ENCODE measurements at places on chromosomes 7 and 10.

DNA sequence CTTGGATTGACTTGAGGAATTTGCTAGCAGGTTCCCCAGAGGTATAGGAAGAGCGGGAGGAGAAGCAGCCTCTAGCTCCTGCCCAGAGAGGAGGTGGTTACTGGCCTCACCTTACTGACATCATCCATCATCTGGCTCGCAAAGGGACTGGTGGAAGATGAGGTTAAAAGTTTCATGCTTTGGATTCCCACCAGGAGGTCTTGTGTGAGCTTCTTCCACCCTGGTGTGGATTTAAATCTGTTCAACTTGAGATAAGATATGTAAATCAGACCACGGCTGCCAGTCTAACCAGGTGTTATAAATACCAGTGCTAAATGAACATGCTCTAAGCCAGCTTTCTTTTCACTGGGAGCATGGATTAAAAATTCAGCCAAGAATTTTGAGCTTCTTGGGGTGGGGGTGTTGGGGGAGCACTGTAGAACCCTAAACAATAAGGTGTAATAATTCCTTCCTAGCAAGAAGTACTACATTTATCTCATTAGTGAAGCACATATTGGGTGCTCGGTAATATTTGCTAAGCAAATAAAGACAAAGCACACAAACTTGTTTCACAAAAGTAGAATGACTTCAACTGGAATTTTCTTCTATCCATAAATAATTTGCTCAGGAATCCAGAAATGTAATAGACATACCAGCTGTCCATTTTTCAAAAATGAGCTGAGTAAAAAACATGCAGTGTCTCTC lies 7.8 kb downstream of the PROSER2 start:
- DNase-seq: no peak

DNA sequence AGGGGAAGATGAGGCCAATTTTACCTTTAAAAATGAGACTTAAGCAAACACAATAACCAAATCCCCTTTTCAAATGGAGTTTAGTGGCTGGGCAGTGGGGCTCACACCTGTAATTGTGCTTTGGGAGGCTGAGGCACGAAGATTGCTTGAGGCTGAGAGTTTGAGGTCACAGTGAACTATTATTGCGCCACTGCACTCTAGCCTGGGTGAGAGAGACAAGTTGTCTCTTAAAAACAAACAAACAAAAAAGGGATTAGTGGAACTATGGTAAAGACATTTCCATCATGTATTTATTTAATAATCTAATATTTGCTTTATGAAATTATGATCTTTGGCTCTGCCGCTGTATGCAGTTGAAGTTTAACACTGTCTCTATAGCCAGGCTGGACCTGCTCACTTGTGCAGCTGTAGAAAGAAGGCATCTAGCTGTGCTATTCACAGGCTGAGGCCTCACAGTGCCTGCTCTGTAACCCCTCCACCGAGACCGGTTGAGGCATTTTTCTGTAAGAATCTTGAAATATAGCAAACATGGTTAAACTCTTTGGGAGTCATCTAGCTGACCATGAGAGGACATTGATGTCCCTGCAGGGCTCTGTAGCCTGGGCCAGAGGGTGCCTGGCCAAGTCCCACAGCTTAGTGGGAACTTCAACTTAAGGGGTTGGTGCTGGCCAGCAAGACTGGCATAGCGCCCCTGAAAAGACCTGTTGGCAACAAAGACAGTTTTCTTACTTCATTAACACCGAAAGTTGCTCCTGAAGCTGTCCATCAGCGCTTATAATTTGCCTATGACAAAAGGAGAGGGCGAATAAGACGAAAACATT lies 131.8 kb downstream of the BMPER start:
- no peak for DNase-seq

GRCh38 chr7:96085953-96086352 lies 235.9 kb downstream of the SLC25A13 start:
- no peak for DNase-seq

DNA sequence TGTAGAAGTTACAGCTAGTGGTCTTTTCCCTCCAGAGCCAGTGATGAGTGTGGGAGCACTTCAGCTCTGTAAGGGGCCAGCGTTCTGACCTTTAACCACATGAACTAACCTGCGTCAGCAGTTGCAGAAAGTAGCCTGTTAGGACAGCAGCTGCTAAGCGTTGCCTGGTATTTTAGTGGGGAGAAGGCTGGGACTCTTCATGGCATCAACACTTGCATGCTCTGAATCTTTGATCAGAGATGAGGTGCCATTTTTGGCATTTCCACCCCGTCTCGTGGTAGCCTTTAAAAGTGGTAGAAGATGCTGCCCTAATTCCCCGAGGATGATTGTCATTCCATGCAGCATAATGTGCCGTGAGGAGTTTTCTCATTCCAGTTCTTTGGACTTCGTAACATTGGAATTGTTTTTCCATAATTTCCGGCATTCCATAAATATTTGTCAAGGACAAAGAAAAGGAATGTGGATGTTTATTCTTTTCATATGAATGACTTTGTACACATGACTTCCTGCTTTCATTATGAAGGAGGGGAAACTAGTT lies 92.2 kb downstream of the AVL9 start:
- no peak for DNase-seq

- DNase-seq: no peak
Observed at GRCh38 chr7:28595076-28595475, 182.8 kb downstream of the CREB5 start.

DNA sequence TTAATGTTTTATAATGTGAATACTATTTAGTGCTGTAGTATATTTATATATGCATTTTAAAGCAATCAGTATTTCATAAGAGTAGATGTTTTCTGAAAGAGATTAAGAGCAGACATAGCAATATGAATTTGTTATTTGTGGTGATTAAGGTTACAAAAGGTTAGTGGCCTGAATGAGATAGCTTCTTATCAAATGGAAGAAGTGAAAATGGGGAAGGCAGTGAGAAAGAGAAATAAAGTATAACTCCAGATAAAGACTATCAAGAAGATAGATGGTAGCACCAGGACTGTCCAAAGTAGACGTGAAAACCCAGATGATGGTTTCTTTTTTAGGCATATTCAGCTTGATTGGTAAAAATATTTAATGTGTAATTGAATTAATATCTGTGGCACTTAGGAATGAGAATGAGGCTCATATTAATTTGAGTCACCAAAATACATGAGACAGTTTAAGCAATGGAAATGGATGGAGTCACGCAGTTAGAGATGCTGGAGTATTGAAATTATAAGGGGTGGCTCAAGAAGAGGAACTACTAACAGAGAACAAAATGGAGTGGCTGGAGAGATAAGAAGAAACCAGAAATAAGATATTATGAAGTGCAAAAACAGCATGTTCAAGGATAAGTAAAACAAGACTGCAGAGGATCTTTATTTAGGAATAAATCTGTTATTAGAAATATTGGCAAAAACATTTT lies 288.0 kb upstream of the SEMA3C start:
- DNase-seq: no peak

GRCh38 chr10:18104223-18104872 lies 35.9 kb upstream of the CACNB2 start:
- DNase-seq: peak; percentile 48

GRCh38 chr7:30594540-30595435 lies at the start of gene GARS1:
Gene GARS1 (plus strand): TSS chr7:30594878. CDS start chr7:30594922, 44 bp downstream.
- peak; percentile 91 for DNase-seq

- no peak for DNase-seq
Observed at GRCh38 chr7:85119934-85120333, 66.9 kb downstream of the SEMA3D start.

DNA sequence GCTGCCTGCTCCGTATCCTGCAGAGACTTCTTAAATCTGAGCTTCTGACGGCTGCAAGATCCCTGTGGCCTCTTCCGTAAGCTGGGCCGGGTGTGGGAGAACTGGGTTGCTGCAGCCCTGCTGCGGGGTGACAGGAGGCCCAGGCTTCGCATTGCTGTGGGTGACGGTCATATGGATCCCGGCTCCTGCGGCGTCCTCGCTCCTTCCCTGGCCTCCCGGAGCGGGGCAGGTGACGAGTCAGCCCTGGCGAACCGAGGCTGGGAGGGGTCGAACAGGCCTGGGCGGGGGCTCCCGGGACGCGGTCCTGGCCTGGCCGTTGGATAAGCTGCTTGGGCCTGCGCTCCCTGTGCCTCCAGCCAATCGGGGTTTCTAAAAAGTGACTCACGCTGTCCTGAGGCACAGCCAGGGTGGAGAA lies 7.8 kb upstream of the UBE2D1 start:
- no peak for DNase-seq

- DNase-seq: no peak
Observed at GRCh38 chr7:155590215-155591018, 44.1 kb upstream of the CNPY1 start.

DNA sequence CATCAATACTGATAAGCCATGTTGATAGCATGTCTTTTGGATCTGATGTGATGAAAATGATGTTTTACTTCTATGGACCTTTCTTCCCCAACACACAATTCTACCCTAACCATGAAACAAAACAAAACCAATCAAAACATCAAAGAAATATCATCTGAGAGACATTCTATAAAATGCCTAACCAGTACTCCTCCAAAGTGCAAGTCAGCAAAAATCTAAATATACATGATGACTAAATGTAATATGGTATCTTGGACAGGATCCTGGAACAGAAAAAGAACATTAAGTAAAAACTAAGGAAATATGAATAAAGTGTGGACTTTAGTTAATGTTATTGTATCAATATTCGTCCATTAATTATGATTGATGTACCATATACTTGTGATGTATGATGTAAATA lies 625.1 kb downstream of the MAGI2 start:
- no peak for DNase-seq

- no peak for DNase-seq
Observed at GRCh38 chr10:98971464-98971863, 264.2 kb downstream of the HPSE2 start.

GRCh38 chr10:13420532-13421307 lies 72.6 kb upstream of the SEPHS1 start:
- no peak for DNase-seq

DNA sequence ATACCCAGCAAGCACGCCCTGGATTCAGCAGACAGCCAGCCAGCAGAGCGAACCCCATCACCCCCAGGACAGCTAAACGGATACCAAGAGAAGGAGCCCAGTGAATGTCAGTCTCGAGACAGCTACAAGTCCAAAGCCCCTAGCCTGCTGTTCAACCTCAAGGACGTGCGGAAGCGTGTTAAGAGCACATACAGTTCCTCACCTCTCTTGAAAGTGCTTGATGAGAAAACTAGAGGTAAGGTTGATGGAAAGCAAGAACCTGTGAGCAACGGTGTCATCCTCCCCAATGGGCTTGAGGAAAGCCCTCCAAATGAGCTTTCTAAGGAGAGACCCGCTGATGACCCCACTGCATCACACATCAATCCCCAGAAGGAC lies 24.9 kb downstream of the C10orf71 start:
- DNase-seq: no peak

- no peak for DNase-seq
Observed at GRCh38 chr10:116207690-116208089, 65.3 kb downstream of the GFRA1 start.

GRCh38 chr7:73602721-73603651 lies 21.3 kb downstream of the MLXIPL start:
- DNase-seq: no peak

GRCh38 chr10:60262647-60263126 lies 127.0 kb downstream of the ANK3 start:
- DNase-seq: no peak

DNA sequence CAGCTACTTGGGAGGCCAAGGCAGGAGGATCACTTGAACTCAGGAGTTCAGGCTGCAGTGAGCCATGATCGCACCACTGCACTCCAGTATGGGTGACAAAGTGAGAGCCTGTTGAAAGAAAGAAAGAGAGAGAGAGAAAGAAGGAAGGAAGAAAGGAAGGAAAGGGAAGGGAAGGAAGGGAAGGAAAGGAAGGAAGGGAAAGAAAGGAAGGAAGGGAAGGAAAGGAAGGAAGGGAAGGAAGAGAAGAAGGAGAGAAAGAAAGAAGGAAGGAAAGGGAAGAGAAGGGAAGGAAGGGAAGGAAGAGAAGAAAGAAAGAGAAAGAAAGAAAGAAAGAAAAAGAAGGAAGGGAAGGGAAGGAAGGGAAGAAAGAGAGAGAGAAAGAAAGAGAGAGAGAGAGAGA lies 61.5 kb downstream of the CLIP2 start:
- no peak for DNase-seq

DNA sequence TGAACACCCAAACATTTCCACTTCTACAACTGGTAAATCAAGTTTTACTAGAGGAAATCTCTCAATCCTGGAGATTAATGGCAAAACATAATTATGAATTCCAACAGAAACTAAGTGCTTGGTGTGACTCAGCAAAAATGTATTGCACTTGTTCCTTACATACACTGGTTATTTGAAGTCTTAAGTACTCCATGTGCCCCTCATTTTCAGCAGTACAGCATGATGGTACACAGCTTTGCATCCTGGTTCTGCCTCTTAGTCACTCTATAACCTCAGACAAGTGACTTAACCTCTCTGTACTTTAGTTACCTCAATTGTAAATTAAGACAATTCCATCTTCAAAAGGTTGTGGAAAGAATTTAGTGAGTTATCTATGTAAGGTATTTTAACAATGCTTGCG lies 12.9 kb downstream of the SLC16A12 start:
- DNase-seq: no peak

- peak; percentile 21 for DNase-seq
Observed at GRCh38 chr10:73647211-73647874, 6.1 kb upstream of the MYOZ1 start.

DNA sequence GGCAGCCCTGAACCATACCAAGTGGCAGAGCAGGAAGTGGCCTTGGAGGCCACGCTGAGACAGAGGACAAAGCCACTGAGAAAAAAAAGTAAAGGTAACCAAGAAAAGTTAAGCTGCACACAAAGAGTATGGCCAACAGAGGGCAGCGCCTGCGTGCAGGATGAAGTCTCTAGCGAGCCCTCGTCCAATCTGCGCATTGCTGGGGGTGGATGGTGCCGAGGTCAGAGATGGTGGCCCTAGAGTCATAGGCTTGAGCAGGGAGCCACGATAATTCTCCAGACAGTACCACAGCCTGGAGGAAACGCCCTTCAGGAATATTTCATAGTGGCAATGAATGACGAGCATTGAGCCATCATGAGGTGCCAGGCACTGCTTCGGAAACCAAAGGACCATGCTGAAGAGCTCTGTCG lies 9.7 kb downstream of the ATP6V0E2 start:
- DNase-seq: peak; percentile 59

- no peak for DNase-seq
Observed at GRCh38 chr7:111059833-111060232, 31.1 kb upstream of the LRRN3 start.
